ENCODE measurements at places on chromosomes 7 and 10. TPM values are rescaled to one million over a fixed set of nuclear protein-coding genes. Genes with fewer than 3 reads are reported as not detected.

HELLS gene
- total RNA-seq, result 224 TPM

AKR1C3 gene
- not detected for total RNA-seq

DNA sequence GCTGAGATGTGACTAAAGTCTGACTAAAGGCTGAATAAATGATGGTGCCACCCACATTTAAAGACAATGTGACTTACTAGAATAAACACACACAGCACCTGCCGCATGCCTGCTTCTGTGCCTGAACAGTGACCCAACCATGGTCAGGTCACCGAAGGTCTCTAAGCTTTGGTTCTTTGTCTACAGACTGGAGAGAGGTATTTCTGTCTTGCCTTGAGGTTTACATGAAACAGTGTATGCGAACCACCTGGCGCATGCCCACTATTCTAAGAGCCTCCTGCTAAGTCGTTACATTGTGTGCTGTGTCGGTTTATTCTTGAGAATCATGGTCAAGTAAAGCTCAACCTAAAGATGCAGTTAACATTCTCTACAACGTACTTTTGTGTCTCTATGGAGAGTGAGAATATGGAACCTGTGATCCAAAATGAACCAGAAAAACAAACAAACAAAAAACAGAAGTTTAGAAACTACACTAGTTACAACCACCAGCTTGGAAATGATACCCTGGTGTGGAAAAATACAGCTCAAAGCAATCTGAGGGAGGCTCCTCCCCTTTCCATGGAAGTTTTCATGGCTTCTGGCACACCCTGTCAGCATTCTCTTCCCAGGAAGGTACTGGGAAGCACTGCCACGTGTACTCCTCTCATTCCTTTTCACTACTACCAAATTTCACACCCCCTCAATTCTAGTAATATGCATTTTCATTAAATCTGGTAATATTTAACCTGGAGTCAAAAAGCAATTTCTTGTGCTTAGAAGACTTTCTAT is 40.0 kb downstream of the VOPP1 start:
- peak overlapping the region; percentile 98 for H3K27ac ChIP-seq
- peaks cover 35% of the 10 kb centered on the region for H3K36me3 ChIP-seq

DNA sequence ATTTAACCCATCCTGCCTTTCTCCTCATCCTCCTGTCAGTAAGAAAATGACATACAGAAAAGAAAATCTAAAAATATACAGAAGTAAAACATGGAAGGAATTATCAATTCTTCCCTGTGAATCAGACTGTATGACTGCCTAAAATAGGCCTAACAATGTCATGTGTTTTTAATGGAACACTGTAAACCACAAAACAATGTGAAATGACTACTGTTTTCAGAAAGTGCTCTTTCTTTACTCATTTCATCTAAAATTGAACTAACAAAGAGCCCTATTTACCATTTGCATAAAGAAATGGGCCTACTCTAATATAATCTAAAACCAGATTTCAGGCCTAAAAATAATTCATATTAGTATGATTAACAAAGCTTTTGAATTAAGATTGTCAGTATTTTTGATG is 35.7 kb downstream of the SEMA3E start:
- no peak overlapping the region for H3K27ac ChIP-seq
- H3K4me3 ChIP-seq, result no peak overlapping the region
- H3K4me1 ChIP-seq, result no peaks in the 10 kb centered on the region
- H3K36me3 ChIP-seq, result no peaks in the 10 kb centered on the region
- DNase-seq, result no peak
- no peaks in the 10 kb centered on the region for H3K27me3 ChIP-seq

PFKFB3 gene
- total RNA-seq, result 90.3 TPM

DNA sequence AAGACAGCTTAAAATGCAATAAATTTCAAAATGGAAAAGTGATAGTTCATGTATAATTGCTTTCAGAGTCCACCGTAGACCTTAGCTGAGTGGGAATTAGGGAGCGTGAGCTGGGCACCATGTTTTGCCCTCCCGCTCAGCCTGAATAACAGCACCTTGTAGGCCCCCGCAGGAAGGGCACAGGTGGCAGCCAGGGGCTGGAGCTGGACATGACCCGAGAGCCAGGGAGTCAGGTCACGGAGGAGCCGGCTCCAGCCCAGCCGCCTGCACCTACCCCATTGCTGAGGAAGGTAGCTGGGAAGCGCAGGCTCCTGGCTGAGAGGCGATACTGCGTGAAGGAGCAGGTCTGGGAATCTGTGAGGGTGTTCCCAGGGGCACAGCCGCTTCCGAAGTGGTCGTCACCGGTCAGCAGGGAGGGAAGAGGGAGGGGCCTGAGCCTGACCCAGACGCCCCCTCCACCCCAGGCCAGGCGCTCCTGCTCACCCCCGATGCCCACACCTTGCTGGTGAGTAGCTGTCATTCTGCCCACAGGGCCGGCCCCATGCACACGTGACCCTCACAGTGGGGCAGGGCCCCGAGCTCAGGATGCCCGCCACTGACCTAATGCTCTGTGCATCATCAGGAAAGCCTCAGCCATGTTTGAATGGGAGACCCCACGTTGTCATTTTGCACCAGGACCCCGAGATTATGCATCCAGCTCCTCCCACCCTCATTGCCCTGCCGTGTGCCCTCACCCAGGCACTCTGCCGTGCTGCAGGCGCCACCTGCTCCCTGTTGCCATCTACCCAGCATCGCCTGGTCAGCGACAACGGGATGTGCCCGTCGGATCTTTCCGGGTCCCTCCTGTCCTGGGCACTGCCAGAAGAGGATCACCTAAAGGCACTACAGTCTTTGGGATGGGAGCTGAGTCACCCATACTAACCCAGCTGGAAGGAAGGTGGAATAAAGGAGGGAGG is 129.2 kb upstream of the TCERG1L start:
- H3K27ac ChIP-seq, result no peak overlapping the region
- H3K36me3 ChIP-seq, result no peaks in the 10 kb centered on the region
- H3K27me3 ChIP-seq, result no peaks in the 10 kb centered on the region
- H3K4me3 ChIP-seq, result no peak overlapping the region
- no peaks in the 10 kb centered on the region for H3K4me1 ChIP-seq

Data from activated T-helper 1 cell treated with anti-CD3 and anti-CD28 coated beads, Interleukin-12 subunit alpha, Interleukin-12 subunit beta, Interleukin-2, Interleukin-4 antibody, amounts not matched to agents 30 ng/mL and 10 ng/mL and 1 ng/mL, durations not matched to agents 14 hours and 24 hours and 36 hours (primary cell).